Esophagus muscularis mucosa (tissue), 4 donors: ENCODE measurements at places on chromosomes 6 and 20.

GRCh38 chr6:28737750-28738395 is 185.9 kb downstream of the TRIM27 start:
- DNase-seq = peak; percentile 21

DNA sequence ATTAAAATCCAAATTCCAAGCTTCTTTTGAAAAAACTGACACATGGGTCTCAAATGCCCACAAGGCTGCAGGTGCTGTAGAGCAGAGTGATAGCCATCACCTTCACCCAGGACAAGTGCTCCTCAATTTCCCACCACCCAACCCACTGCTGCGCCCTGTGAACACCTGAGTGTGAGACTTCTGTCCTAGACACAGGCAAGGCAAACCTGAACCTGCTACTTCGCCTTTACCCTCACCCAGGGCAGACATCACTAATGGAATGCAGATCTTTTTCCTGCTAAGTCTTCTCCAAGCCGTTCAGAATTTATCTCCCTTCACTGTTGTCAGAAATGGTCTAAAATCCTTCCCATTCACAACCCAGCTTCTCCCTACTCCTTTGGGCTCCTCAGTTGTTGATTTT is 65.9 kb downstream of the PREX1 start:
- no peak for DNase-seq

GRCh38 chr6:20924911-20925543 is 390.8 kb downstream of the CDKAL1 start:
- no peak for DNase-seq

GRCh38 chr20:57124366-57124765 is 142.1 kb downstream of the BMP7 start:
- no peak for DNase-seq

DNA sequence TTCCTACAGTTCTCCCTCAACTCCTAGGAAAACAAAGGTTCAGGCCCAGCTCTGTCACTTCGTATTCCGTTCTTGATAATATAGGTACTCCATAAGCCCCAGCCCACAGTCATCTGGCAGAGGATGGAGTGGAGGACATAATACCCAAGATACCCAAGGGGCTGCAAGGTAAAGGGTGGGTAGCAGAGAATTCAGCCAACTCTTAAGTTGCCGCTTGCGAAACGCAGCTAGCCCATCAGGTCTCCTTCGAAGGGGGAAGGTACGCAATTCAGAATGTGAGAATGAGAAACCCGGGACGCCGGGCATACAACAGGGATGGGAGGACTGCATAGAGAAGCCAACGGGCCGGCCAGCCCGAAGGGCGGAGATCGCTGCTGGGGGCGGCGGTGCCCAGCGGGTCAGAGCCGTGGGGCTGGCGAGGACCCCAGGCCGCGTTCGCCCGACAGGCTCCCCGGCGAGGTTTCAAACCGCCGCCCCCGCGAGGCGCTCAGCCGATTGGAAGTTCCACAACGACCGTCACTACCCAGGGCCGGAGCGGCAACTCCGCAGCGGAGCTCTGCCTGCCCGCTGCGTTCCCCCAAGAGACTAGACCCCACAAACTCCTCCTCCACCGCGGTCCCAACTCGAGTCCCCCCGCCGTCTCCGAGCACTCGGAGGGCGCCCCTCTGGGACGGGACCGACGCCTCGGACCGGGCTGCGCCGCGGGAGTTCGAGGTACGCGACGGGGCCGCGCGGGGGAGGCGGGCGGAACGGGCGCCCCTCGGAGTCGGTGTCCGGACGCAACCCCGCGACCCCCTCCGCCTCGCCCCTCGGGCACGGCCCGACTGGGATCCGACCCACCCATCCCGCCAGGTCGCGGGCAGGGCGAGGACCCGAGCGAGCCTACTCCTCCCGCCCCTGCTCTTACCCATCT is 911 bp downstream of the CDK19 start:
- peak; percentile 91 for DNase-seq

DNA sequence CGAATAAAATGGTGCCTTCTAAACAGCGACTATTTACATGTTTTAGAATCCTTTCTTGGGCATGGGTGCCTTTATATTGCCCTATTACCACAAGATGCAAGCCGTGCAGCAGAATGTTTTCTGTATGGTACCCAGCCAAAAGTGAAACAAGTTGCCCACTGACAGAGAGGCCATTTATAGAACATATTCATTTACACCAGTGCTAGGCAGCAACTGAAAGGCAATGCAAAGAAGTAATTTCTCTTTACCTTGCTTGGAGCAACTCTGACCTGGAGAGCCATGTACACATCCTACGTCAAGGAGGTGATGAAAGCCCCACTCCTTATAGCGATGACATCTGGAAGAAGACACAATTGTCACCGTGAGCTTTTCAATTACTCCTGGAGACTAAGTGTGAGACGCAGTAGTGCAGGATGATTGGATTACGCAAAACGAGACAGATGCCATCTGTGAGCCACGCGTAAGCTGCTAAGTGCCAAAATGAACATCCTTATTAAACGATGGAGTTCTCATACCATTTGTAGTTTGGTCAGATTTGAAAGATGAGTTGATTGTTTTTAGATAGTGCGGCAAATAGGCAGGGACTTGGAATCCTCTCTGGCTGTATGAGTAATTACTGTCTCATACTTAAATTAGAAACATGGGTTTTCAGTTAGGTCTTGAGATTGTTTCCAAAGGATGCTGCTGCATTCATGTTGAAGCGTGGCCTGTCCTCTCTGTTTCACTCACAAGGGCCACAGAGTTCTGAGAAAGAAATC is at the start of gene TMEM244:
Gene TMEM244, minus strand, starts transcription at position 408 of the 758 bp plus-strand sequence. Its CDS starts 127 bp downstream, at position 281.
- no peak for DNase-seq

DNA sequence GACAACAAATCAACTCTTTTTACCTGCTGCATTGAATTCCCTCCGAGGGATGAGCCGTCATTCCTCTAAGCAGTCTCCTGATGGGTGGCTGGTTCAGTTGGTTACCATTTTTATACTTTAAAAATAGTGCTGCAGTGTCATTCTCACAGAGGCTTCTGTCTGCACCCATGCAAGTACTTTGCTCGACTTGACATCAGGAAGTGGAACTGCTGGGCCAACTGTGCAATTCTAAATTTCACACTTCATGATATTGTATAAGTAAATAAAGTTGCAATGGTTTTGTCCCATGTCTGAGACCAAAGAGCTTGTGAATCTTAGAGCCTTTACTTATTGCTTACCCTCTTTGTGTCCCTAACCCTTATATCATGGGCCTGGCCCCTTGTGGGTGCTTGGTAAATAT is 2.5 kb downstream of the BTN3A1 start:
- no peak for DNase-seq

DNA sequence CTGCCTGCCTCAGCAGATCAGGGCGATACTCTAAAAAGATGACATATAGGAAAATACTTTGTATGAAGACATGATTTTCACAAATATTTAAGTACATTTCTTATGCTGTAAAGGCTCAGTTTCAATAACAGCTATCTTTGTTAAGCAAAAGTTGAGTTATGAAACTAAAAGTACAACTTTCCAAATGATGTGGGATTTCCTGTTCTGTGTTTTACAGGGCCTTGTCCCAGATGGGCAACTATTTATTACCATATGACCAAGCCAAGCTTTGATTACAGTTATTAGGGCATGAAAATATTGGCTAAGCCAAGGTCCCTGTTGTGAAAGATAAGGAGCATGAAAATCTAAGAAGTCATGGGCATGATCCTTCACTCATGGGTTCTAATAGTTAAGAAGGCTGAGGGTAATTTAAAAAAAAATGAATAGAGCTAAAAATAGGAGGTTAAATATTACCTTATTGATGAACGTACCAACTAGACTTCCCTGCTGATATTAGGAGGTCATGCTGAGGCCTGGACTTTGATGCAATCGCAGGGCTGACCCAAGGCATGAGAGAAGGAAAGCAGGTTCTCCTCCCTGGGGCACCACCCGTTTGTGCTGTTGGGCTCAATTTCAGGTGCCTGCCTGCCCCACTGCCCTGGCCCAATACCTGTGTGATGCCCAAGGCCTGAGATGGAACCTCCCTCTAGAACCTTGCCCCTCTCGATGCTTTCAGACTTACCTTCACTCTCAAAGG is 294.4 kb upstream of the PRDM1 start:
- DNase-seq = no peak

GRCh38 chr6:144304223-144304848 is 19.2 kb downstream of the UTRN start:
- DNase-seq = no peak

DNA sequence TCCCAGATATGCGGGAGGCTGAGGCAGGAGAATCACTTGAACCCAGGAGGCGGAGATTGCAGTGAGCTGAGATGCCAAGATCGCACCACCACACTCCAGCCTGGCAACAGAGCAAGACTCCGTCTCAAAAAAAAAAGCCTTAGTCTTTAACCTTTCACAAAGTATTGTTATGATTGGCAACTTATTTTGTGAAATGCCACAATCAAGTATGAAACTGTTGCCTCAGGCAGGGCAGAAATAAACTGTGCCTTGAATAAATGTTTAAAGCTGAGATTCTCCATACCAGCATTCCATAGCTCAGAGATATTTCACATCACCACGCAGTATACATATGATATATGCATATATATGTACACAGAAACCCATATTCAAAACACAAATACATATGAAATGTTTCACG is 120.1 kb upstream of the CCDC28A start:
- DNase-seq = no peak

DNA sequence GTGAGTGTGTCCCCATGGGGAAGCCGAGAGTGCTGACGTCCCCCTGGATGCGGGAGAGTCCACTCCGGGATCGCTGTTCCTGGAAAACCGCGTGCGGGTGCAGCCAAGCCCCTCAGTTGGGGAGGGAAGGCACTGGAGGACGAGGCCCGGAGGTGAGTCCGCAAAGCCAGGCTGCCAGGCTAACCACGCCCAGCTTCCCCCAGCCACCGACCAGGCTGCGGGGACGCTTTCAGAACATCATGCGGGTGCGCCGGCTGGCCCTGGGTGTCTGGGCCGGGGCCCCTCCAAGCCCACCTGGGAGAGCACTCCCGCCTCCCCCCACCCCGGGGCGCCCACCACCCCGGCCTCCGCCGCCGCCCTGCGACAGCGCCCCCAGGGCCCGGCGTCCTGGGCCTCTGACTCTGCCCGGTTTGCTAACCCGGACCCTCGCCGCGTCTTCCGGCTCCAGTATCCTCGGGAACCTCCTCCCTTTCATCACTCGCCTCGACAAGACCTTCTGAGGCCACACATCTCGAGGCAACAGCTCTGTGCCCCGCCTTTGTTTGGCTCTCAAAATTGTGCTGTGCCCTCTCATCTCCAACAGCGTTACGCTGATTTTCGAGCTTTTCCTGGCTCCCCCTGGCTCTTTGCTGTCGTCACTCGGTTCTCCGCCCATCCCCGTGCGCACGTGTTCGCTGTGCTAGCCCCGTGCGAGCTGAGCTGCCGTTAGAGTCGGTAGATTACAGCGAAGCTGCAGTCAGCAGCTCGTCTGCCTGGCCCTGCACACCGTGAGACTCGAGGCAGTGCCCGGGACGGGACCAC is 47.1 kb upstream of the ENTPD6 start:
- DNase-seq = no peak

DNA sequence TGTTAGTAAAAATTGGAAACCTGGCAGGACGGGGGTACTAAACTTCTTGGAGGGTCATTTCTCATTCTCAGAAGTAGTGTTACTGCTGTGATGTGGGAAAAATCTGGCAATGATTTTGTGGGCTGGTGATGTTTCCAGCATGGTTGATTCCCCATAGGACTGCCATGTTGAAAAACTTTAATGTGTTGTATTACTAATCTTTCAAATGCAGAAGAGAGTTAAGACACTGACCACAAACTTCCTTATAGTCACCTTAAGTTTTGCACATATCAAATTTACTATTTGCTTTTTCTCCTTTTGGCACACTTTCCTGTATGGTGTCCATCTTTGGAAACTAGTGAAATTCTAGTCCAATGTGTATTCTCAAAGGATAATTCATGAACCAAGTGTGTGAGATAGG is 236.2 kb upstream of the TAB2 start:
- no peak for DNase-seq

DNA sequence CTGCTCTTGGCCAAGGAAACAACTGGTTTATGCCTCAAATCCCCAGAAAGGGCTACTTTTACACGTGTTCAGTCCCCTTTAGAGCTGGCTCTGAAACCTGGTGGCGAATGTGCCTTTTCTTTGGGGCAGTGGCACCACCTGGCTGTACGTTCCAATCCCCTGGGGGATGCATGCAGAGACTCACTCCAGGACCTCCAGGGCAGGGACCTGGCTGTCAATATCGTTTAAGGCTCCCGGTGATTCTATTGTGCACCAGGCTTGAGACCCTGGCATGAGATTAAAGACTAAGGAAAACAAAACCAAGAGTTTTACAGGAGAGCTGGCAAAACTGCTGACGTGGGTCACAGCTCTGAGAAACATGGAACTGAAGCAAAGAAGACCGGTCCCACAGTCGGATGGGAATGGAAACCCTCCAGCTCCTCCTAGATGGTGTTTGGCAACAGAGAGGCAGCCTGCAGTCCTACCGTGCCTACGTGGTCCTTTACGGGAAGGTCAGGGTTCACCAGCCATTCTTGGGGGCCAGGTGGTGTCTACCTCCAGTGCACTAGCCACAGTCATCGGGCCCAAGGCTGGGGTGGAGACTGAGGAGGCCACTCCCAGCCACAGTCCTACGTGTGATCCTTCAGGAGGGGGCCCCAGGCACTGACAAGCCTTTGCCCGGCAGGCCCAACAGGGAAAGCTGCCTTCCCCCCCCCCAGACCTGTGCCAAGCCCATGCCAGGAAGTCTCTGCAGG is 203.3 kb upstream of the CST7 start:
- DNase-seq = no peak

GRCh38 chr6:16803294-16804200 is 42.3 kb upstream of the ATXN1 start:
- no peak for DNase-seq

GRCh38 chr6:153129873-153130514 is 1.1 kb downstream of the RGS17 start:
- no peak for DNase-seq

- no peak for DNase-seq
These were observed 6.0 kb downstream of the COL12A1 start for GRCh38 chr6:75199889-75200288.

GRCh38 chr20:44287272-44288097 is 23.5 kb downstream of the FITM2 start:
- DNase-seq = no peak

GRCh38 chr20:45450097-45450818 is 19.3 kb upstream of the WFDC2 start:
- DNase-seq = no peak

DNA sequence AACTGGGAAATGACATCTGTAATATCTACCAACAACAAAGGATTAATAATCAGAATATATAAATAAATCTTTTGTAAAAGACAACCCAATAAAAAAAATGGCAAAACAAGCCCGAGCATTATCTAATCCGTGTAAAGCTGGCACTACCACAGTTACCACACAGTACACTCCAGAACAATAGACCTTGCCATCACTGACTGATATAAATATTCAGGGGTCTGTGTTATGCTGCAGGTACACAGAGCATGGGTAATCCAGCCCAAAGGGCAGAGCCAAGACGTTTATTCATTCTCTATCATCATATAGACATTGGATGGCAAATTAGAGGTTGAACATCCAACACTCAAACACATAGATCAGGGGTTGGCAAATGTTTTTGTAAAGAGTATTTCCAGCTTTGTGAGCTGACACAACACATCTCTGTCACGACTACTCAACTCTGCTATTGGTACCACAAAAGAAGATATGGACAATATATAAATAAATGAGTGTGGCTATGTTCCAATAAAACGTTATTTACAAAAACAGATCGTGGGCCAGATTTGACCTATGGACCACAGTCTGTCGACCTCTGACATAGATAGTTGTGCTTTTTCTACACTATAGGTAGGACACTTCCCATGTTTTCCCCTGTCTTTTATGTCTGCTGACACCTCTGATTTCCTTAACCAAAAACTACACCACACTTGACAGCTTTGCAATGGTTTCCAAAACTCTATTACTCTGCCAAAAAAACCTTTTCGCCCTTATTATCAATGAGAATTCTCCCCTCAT is 4.5 kb downstream of the NCOA6 start:
- DNase-seq = peak; percentile 42

- DNase-seq = no peak
These were observed 22.3 kb downstream of the MARCKS start for GRCh38 chr6:113879186-113880096.
